ENCODE measurements at places on chromosomes 3 and 15. TPM values are rescaled to one million over a fixed set of nuclear protein-coding genes. Genes with fewer than 3 reads are reported as not detected.

GRCh38 chr15:62569460-62570404, 404.6 kb upstream of the C2CD4B start:
- H3K36me3 ChIP-seq, result no peaks in the 10 kb centered on the region
- no peak overlapping the region for H3K27ac ChIP-seq
- H3K4me3 ChIP-seq, result no peak overlapping the region
- no peaks in the 10 kb centered on the region for H3K4me1 ChIP-seq
- peaks cover 17% of the 10 kb centered on the region for H3K27me3 ChIP-seq

GRCh38 chr3:52892625-52893311, 4.6 kb downstream of the STIMATE start:
- peak overlapping the region; percentile 69 for H3K4me3 ChIP-seq
- H3K27ac ChIP-seq, result peak overlapping the region; percentile 73
- H3K4me1 ChIP-seq, result peaks cover 71% of the 10 kb centered on the region
- H3K27me3 ChIP-seq, result no peaks in the 10 kb centered on the region
- H3K36me3 ChIP-seq, result no peaks in the 10 kb centered on the region
- peak; percentile 38 for DNase-seq

GRCh38 chr15:69480932-69481331, 28.3 kb downstream of the RPLP1 start:
- peaks cover 4% of the 10 kb centered on the region for H3K27me3 ChIP-seq
- no peak overlapping the region for H3K4me3 ChIP-seq
- no peaks in the 10 kb centered on the region for H3K4me1 ChIP-seq
- H3K27ac ChIP-seq, result no peak overlapping the region

- H3K36me3 ChIP-seq, result no peaks in the 10 kb centered on the region
- DNase-seq, result peak; percentile 21
- no peaks in the 10 kb centered on the region for H3K27me3 ChIP-seq
- H3K4me3 ChIP-seq, result no peak overlapping the region
- no peak overlapping the region for H3K27ac ChIP-seq
- peaks cover 20% of the 10 kb centered on the region for H3K4me1 ChIP-seq
Observed at GRCh38 chr3:69370156-69370883, 15.6 kb downstream of the FRMD4B start.

CHRNA5 gene
- total RNA-seq, result 4.0 TPM

ATP11B gene
- total RNA-seq, result 96.0 TPM

Data from activated CD4-positive, alpha-beta memory T cell treated with anti-CD3 and anti-CD28 coated beads for 36 hours (primary cell).